ENCODE measurements at places on chromosomes 3 and 15.

GRCh38 chr15:70475407-70475781, 288.0 kb downstream of the UACA start:
- no peak overlapping the region for H3K4me3 ChIP-seq
- no peak overlapping the region for H3K27ac ChIP-seq
- no peaks in the 10 kb centered on the region for H3K36me3 ChIP-seq
- no peaks in the 10 kb centered on the region for H3K4me1 ChIP-seq
- no peak for DNase-seq

GRCh38 chr15:85762756-85763127, 32.0 kb downstream of the KLHL25 start:
- H3K27ac ChIP-seq = no peak overlapping the region
- H3K36me3 ChIP-seq = peaks cover 2% of the 10 kb centered on the region
- H3K4me1 ChIP-seq = no peaks in the 10 kb centered on the region
- no peaks in the 10 kb centered on the region for H3K27me3 ChIP-seq

- H3K27ac ChIP-seq = no peak overlapping the region
- no peak for DNase-seq
- H3K27me3 ChIP-seq = no peaks in the 10 kb centered on the region
- H3K4me3 ChIP-seq = no peak overlapping the region
- H3K36me3 ChIP-seq = no peaks in the 10 kb centered on the region
- no peaks in the 10 kb centered on the region for H3K4me1 ChIP-seq
Observed at GRCh38 chr3:157029365-157029790, 130.6 kb downstream of the CCNL1 start.

GRCh38 chr3:171976526-171976925, 62.9 kb upstream of the FNDC3B start:
- no peak overlapping the region for H3K4me3 ChIP-seq
- H3K27me3 ChIP-seq = no peaks in the 10 kb centered on the region
- no peak overlapping the region for H3K27ac ChIP-seq
- H3K4me1 ChIP-seq = no peaks in the 10 kb centered on the region

DNA sequence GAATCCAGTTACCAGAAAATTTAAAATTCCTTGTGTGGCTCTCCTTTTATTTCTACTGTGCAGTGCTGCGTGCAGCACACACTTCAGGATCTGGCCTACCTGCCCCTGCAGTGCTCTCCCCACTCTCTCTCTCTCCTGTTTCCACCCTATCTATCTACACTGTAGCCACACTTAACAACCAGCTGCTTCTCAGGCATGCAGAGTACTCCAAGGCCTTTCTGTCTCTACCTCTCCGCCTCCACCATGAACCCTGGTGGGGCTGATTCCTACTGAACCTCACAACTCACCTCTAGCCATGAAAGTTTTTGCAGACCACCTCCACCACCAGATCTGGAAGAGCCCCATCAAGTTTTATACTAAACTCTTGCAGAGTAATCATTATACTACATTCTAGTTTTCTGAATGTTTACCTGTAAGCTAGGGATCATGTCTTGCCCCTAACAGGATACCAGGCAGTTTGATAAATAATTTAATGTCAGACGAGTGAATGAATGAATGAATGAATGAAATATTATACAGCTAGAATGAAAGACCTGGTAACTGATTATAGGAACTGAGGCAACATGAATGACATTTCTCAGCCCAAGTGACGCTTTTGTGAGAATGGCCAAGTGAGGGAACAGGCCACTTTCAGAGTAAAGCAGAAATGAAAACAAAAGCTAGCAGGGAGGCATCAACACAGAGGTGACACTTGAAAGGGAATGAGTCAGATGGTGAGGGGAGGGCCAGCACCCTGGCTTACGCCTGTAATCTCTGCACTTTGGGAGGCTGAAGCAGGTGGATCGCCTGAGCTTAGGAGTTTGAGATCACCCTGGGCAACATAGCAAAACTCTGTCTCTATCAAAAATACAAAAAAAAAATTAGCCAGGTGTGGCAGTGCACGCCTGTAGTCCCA, 363.5 kb downstream of the FOXP1 start:
- H3K27me3 ChIP-seq = no peaks in the 10 kb centered on the region
- H3K4me1 ChIP-seq = peaks cover 5% of the 10 kb centered on the region
- H3K27ac ChIP-seq = no peak overlapping the region
- no peak for DNase-seq
- H3K36me3 ChIP-seq = no peaks in the 10 kb centered on the region

- no peak for DNase-seq
- H3K4me3 ChIP-seq = peak overlapping the region; percentile 16
- H3K4me1 ChIP-seq = peaks cover 2% of the 10 kb centered on the region
- H3K36me3 ChIP-seq = 0 out of 2 replicates have a peak, but pooled peaks cover 5% of the 10 kb centered on the region
- H3K27ac ChIP-seq = peak overlapping the region; percentile 57
Observed at GRCh38 chr3:133572158-133573053, 1.1 kb upstream of the CDV3 start.

DNA sequence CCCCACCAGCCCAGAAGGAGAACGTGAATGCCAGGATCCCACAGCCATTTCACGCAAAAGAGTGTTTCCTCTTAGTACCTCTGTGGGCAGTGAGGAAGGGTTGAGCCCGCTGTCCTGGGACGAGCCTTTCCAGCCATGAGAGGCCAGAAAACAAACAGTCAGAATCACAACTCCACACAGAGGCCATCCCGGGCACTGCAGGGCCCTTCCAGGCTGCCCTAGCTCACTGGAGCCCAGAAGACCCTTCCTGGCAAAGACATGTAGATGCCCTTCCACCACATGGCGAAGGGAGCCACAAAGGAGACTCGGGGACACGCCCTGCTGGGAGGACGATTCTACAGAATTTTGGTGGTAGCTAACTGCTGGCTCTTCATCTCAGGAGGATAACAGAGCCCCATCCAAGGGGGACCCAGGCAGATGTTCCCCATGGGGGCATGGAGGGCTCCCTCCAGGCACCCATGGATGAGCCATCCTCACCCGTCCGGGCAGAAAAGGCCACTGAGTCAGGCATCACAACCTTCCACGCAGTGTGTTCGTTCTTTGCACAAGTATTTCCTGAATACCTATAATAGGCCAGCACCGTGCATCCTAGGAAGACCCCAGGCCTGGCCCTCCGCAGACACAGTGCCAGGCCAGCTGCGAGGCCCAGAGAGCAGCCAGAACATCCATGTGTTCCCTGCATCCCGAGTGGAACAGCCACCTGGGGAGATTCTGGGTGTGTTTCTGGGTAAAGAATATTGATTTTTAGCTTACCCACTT, 47.2 kb downstream of the SLC12A8 start:
- peaks cover 2% of the 10 kb centered on the region for H3K4me1 ChIP-seq
- H3K4me3 ChIP-seq = no peak overlapping the region
- no peak overlapping the region for H3K27ac ChIP-seq

DNA sequence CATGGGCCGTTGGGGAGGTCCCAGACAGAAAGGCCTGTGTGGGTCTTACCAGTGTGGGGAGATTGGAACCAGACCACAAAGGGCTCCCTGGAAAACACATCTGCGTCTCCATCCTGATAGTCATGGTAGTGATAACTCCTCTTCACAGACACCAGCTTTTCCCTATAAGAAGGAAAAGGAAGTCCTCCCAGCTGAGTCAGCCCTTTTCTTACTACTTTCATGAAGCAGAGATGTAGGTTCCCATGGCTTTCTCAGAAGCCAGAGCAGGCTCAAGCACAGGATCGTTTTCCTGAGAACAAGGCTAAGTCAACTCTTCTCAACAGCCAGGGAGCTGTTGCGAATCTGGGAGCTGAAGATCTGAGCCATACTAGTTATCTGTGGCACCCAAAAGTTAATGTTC, 6.1 kb downstream of the DNASE1L3 start:
- no peak overlapping the region for H3K27ac ChIP-seq
- no peaks in the 10 kb centered on the region for H3K36me3 ChIP-seq
- DNase-seq = no peak
- H3K27me3 ChIP-seq = no peaks in the 10 kb centered on the region
- H3K4me1 ChIP-seq = no peaks in the 10 kb centered on the region

- no peak overlapping the region for H3K4me3 ChIP-seq
- H3K36me3 ChIP-seq = no peaks in the 10 kb centered on the region
- no peaks in the 10 kb centered on the region for H3K4me1 ChIP-seq
- H3K27ac ChIP-seq = no peak overlapping the region
- DNase-seq = no peak
Observed at GRCh38 chr3:156978481-156978961, 152.4 kb downstream of the LEKR1 start.

- peaks cover 1% of the 10 kb centered on the region for H3K27me3 ChIP-seq
- no peaks in the 10 kb centered on the region for H3K4me1 ChIP-seq
- DNase-seq = no peak
- H3K36me3 ChIP-seq = no peaks in the 10 kb centered on the region
- no peak overlapping the region for H3K4me3 ChIP-seq
Observed at GRCh38 chr3:69811452-69812401, 72.5 kb downstream of the MITF start.

GRCh38 chr3:66858656-66859381, 139.3 kb upstream of the KBTBD8 start:
- H3K36me3 ChIP-seq = no peaks in the 10 kb centered on the region
- peak; percentile 88 for DNase-seq
- H3K4me1 ChIP-seq = no peaks in the 10 kb centered on the region
- H3K27ac ChIP-seq = no peak overlapping the region

GRCh38 chr3:140433431-140433830, 244.4 kb upstream of the TRIM42 start:
- no peak overlapping the region for H3K4me3 ChIP-seq
- no peaks in the 10 kb centered on the region for H3K36me3 ChIP-seq
- H3K27me3 ChIP-seq = no peaks in the 10 kb centered on the region
- H3K27ac ChIP-seq = no peak overlapping the region
- H3K4me1 ChIP-seq = no peaks in the 10 kb centered on the region

DNA sequence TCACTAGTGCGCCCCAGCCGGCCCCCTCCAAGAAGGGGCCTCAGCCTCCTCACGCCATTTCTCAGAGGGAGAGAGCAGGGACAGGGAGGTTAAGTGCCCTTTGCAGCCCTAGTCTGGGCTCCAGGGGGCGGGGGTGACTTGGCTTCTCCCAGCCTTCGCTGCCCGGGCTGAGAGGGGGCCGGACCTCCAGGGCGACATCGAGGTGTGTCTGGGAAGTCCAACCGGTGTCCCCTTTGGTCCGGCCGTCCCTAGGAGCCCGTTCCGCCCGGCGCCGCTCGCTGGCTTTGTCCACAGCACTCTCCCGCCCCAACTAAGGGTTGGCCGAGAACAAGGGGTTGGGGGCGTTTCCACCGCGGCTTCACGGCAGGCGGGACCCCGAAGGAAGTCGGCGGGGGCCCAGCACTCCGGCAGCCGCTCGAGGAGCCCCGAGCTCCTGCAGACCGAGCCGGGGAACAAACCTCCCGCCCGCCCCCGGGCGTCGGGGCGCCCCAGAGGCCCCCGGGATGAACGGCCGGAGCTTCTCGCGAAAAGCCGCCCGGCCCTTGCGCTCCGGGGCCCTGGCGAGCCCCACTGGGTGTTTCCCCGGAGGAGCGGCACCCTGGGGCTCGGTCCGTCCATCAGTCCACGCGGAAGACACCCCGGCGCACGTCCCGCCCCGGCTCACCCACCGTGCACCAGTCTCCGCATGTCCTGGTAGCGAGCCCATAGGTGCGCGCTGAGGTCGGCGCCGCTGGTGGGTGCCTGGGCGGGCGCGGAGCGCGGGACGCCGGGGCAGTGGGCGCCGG, 627 bp downstream of the NT5DC2 start:
- peaks cover 9% of the 10 kb centered on the region for H3K36me3 ChIP-seq
- H3K27me3 ChIP-seq = no peaks in the 10 kb centered on the region
- peaks cover 31% of the 10 kb centered on the region for H3K4me1 ChIP-seq
- H3K4me3 ChIP-seq = peak overlapping the region; percentile 84
- DNase-seq = no peak

- peaks cover 5% of the 10 kb centered on the region for H3K36me3 ChIP-seq
- DNase-seq = peak; percentile 56
- H3K27me3 ChIP-seq = no peaks in the 10 kb centered on the region
Observed at GRCh38 chr3:110576960-110577359, 494.7 kb upstream of the NECTIN3 start.

GRCh38 chr3:19644405-19644804, 289.6 kb downstream of the EFHB start:
- H3K27me3 ChIP-seq = no peaks in the 10 kb centered on the region
- no peaks in the 10 kb centered on the region for H3K4me1 ChIP-seq
- H3K36me3 ChIP-seq = no peaks in the 10 kb centered on the region
- H3K4me3 ChIP-seq = no peak overlapping the region
- H3K27ac ChIP-seq = no peak overlapping the region

DNA sequence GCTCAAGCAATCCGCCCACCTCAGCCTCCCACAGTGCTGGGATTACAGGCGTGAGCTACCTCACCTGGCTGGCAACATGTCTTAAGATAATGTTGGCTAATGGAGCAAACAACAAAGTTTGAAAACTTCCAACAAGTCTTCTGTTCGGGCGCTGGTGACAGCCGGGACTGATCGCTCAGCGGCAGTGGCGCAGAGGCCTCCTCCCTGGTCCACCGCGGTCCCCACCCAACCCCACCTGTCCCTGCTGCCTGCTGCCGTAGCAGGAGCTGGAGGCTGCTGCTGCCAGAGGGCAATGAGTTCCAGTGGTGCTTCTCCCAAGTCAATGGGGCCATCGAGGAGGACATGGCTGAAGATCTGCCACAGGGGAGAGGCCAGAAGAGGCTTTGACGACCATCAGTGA, 12.1 kb downstream of the DLEC1 start:
- H3K4me3 ChIP-seq = no peak overlapping the region
- no peak for DNase-seq
- no peaks in the 10 kb centered on the region for H3K27me3 ChIP-seq

DNA sequence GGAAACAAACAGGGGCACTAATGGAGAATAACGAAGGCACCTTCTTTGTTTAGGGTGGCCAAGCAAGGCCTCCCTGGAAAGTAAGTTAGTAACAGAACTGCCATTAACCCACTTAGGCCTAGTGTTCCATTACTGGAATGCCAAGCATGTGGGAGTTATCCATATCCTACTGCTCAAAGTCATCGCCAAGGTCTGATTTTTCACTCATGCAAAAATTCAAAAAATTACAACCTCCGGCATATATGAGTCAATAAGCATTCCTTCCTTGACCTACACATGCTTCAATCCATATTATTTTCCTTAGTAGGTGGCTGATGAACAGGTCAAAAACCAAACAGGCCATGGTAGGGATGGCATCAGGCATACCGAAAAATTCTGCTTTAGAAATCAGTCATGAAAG, 1097.2 kb downstream of the FHIT start:
- no peak overlapping the region for H3K4me3 ChIP-seq
- no peaks in the 10 kb centered on the region for H3K4me1 ChIP-seq
- no peaks in the 10 kb centered on the region for H3K36me3 ChIP-seq
- DNase-seq = no peak

GRCh38 chr3:190996181-190996775, 133.8 kb upstream of the GMNC start:
- no peaks in the 10 kb centered on the region for H3K36me3 ChIP-seq
- no peak for DNase-seq
- H3K27me3 ChIP-seq = no peaks in the 10 kb centered on the region
- H3K4me1 ChIP-seq = no peaks in the 10 kb centered on the region
- H3K27ac ChIP-seq = no peak overlapping the region

DNA sequence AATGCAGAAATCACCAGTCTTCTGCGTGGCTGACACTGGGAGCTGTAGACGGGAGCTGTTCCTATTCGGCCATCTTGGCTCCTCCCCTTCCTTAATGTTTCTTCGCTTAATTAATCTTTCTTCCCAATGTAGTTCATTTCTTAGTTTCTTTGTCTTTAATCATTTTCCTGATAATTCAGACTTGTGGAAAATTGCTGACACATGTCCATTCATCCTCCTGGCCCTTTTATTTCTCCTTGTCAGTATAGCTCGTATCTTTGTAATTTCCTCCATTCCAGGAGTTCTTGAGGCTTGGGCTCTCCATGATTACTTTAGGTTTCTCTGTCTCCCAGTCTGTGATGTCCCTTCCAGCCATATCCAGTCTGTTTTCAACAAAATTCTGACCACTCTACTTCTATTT, 98.7 kb downstream of the UBE2E2 start:
- H3K27me3 ChIP-seq = no peaks in the 10 kb centered on the region
- no peaks in the 10 kb centered on the region for H3K36me3 ChIP-seq
- no peaks in the 10 kb centered on the region for H3K4me1 ChIP-seq
- DNase-seq = no peak
- H3K27ac ChIP-seq = no peak overlapping the region

Data from H1 (cell line).